ENCODE measurements at places on chromosomes 13 and 19.

DNA sequence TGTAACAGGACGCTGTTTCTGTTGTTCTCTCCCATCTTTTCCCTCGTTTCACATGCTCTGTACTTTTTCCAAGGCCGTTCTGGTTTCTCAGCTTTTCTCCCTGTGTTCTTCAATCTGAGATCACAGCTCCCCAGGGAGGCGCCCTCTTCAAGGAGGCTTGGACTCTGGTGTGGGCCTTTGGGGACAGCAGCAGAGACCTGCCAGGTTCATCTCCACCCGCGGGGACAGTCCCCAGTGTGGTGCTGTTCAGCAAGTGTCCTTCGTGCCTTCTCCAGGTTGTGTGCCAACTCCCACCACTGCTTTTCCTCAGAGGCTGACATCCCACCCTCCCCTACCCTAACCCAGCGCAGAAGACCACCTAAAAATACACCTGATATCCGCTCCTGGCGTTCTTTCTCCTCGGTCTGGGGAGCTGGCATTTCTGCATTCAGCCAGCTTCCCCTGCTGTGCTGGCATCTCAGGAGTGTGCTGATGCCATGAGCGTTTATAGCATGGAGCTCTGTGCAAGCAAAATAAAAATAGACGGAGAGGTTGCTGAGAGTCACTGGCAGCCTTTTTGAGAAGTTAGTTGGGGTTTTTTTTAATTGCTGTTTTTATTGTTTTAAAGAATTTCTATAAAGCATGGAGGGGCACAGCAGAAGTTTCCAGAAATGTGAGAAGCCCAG is 149.4 kb downstream of the STK24 start:
- no peak for DNase-seq

GRCh38 chr19:53865918-53866864 is 1.5 kb upstream of the MYADM start:
- DNase-seq: peak; percentile 63

DNA sequence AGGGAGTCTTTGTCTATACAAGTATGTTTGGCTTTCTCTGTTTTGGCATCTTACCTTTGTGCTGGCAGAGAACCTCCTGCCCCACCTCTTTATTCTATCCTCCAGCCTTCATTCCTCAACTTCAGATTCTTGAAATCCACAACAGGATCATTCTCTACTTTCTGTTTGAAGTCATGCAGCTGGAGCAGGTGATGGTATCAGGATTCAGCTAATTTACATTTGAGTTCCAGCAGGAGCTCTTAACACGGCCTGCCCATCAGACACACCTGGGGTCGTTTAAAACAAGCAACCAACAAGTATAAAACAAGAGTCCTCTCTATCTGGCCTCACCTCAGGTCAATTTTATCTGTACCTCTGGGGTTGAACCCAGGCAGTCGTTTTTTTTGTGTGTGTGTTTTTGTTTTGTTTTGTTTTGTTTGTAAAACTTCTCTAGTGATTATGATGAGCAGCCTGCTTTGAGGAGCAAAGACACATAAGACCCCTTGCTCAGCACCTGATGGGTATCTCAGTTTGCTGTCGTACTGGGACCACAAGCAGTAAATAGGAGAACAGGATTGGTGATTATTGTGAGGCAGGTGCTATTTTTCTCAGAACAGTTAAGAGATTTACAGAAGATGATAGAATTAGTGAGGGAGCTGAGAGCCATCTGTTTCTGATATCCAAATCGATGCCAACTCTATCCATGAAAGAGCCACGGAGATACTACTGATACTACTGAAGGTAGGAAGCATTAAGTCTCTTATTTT is 78.4 kb downstream of the GPC6 start:
- DNase-seq: no peak

DNA sequence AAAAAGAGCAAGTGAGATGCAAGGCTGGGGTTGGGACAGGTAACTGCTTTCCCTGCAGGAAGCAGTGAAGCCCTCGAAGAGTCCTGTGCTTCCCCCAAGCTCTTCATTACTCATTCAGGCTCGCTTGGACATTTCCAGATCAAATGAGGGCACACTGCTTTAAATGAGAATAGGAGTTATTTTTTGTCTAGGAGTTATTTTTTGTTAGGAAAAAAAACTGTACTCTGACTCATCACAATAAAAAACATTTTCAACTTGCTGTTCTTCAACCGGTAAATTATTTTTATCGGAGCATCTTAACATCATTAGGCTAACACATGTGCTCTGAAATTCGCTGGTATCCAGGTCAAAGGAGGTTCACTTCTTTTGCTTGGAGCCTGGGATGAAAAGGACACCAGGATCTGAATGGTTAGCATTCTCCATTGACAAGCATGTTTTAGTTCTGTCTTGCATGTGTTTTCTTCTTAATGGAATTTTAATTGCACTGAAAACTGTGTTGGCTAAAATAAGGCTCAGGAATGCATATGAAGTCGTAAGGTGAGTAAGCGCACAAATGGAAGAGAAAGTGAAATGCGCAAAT is 80.7 kb upstream of the STK24 start:
- no peak for DNase-seq

- DNase-seq: no peak
These were observed 34.8 kb downstream of the FOXO1 start for GRCh38 chr13:40631605-40632004.

- no peak for DNase-seq
These were observed 45.0 kb upstream of the TDRD3 start for GRCh38 chr13:60351855-60352615.

DNA sequence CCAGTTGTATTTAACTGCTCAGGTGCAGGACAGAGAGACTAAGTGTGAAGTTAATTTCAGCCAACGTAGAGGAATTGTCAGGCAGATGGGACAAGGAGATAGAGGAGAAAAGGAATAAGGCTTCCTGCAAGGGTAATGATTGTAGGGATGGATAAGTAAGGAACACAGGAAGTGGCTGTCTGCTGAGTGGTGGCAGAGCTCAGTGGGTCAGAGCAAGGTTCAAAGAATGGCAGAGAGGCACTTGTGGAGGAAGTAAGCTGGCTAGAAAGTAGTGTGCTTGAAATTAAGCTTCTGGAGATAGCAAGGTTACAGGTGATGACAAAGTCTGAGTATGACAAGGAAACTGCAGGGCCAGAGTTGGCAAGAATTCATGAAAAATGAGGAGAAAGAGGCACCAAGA is 47.9 kb downstream of the USPL1 start:
- DNase-seq: no peak

- no peak for DNase-seq
These were observed 190.6 kb upstream of the NBEA start for GRCh38 chr13:34751492-34751891.

DNA sequence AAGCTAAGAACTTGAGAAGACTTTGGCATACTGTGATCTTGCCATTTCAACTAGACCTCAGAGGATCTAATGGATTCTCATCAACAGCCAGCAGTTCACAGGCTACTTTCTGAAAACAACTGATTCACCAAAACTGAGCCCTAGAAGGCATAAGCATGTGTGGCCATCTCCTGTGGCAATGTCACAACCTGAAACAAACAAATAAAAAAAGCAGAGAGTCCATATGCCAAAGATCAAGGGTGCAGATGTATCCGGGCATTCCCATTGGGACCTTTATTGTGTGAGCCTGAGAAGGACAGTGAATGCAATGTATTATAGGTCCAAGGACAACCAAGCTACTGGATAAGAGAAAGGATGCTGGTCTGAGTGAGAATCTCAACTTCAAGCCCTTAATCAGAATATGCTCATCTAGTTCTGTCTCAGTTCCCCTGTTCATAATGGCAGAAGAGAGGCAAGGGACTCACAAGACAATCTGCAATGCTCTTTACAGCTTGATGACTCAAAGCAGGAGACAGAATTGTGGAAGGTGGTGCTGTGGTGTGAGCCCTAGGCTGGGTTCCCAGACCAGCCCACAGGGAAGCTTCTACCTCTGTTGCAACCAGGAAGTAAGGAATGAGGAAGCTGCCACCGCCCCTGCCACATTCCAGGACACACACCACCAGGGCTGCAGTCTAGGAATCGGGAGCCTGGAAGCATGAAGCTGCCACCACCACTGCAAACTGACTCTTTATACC is 133.7 kb downstream of the RAP2A start:
- no peak for DNase-seq

GRCh38 chr13:100336795-100337516 is 248.1 kb downstream of the PCCA start:
- no peak for DNase-seq

- DNase-seq: no peak
These were observed 19.3 kb downstream of the PALM start for GRCh38 chr19:728011-728410.

DNA sequence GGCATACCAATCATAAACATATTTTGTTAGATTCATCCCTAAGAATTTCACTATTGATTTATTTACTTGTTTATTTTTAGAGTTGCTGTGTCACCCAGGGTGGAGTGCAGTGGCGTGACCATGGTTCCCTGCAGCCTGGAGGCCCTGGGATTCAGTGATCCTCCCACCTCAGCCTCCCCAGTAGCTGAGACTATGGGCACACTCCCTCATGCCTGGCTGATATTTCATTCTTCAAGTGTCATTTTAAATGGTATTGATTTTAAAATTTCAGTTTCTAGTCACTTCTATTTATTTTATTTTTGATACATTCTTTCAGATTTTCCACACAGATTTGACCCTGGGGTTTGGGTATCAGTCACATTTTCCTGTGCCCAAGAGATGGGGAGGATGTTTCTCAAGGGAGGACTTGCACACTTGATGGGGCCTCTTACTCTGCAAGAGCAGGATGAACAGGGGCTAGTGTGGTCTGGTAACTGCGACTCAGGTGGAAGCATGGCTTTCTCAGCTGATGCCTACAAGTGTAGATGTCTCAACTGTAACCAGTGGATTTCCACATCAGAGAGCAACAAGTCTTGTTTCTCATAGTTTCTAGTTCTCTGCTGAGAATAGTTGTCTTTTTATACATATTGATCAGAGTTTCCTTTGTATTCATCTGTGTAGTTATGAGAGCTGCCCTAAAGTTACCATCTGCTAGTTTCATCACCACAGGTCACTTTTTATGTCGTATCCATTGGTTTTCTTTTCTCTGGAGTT is 40.2 kb downstream of the CCNE1 start:
- DNase-seq: no peak

DNA sequence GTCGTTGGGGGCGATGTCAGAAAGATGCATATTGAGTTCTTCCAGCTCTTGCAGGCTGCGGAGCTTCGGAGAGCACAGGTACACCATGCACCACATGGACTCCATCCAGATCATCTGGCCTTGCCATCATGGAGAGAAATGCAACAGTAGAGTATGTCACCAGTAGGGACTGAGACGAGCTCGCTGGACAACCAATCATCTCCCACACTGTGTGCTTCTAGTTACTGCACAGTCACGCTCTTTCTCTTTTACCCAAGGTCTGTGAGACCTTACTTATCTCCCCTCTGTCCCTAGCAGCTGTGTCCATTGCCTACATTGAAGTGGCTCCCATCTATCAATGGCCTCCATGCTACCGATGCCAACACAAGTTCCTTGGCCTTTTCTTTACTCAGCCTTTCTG is 90.5 kb downstream of the C13orf42 start:
- DNase-seq: no peak

- DNase-seq: no peak
These were observed 247.9 kb downstream of the MYO16 start for GRCh38 chr13:108877300-108877699.

DNA sequence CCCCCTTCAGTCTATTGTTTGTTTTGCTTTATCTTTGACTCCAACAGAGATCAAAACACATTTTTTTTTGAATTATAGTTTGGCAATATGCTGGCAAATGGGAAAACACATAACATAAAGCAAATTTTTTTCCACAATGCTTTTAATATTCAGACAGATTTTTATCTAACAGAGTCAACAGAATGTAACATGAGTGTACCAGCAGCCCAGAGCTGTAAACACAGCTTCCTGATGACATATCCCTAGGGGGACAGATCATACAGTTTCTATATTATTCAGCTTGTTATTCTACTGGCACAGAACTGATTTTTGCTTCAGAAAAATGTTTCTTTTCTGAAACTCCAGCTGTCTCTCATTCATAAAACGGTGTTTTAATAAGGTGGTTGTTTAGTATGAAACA is 168.8 kb downstream of the OLFM4 start:
- no peak for DNase-seq

GRCh38 chr19:604355-604754 is 14.7 kb downstream of the HCN2 start:
- DNase-seq: no peak

GRCh38 chr19:9205501-9206113 is 13.8 kb downstream of the OR7D4 start:
- peak; percentile 34 for DNase-seq

- peak; percentile 15 for DNase-seq
These were observed 34.7 kb downstream of the BRD4 start for GRCh38 chr19:15297416-15298224.

- DNase-seq: no peak
These were observed 1.3 kb downstream of the CLDN10 start for GRCh38 chr13:95553581-95554385.

DNA sequence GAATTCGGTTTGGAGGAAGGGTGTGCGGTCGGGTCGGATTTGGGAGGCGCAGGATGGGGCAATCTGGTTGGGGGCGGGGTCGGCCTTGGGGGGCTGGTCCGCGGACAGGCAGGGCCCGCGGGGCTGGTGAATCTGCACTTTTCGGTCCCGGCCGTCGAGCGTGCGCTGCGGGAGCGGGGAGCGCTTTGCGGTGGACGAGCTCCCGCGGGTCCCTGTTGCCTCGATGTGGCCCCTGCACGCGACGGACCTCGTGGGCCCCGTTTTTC is 11.9 kb downstream of the PEAK3 start:
- DNase-seq: no peak

DNA sequence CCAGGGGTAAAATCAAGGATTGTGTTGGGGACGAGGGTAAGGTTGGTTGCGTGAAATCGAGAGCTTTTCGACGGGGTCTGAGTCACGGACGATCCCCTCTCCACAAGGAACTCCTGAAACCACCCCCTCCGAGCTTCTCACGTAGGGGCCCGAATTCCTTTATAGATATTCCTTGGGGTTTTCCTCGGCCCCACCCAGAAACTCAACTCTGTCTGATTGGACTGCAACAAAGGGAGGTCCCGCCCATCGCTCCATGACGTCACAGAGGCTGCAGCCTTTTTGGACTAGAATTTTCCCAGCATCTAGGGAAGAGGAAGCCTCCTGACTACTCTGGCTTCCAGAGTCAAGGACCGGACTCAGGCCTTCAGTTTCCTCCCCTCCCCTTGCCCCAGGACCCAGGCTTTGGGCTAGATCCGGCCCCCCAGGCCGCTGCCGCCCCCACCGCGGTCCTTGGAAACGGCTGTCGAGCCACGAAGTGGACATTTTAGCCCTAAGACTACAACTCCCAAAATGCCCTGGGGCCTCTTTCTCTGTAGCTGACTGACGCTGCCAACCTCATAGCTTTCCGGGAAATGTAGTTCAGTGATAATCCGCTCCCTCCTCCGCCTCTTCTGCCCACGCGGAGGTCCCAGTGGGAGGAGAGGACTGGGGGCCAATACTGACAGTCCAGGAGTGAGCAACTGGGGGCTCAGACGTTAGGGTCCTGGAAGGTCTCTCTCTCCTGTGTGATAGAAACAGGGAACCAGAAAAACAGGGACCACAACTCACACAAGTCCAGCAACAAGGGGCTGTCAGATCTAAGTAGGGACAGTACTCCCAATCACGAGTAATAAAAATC is at the start of gene IZUMO1:
TSS of gene IZUMO1 (minus strand) at position 172 of the 838 bp plus-strand sequence. CDS start 1,050 bp downstream, outside the sequence.
- DNase-seq: no peak

GRCh38 chr19:44869733-44870470 is 21.2 kb upstream of the TOMM40 start:
- no peak for DNase-seq
